Activated CD8-positive, alpha-beta memory T cell treated with anti-CD3 and anti-CD28 coated beads, Interleukin-2, amount 50 U/mL, for 4 hours (primary cell): ENCODE measurements at places on chromosomes 4 and X.

DNA sequence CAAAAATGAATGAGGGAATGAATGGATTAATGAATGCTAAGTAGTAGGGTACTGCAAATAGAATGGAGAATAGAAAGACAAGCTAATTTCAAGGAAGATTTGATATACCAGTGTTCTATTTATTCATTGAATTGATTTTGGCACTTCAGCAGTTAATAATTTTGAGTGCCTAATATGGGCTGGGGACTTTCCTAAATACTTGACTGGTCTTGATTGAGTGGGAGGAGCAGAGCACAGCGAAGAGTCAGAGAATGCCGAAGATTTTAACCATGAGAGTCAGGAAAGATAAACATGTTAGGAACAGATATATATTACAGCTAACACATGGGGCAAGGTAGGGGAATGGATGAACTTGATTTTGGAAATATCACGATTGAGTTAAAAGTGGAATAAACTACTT is 10.6 kb downstream of the IL15 start:
- no peak for DNase-seq

DNA sequence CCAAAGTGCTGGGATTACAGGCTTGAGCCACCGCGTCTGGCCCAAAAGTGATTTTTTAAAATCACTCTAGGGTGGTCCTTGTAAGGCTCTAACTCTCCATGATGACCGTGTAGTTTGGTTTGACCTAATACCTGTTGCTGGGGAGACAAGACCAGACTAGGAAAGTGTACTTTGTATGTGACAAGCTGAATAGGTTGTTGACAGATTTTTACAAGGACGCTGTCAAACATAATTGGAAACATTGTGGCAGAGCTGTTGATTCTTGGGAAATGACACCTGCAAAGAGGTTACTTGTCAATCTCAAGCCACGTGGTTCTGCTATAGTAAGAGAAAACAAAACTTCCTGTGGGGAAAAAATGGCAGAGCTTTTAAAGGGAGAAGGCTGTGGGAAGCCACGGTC is 802.4 kb upstream of the HS3ST1 start:
- no peak for DNase-seq

- DNase-seq, result no peak
Measured at GRCh38 chr4:173337463-173337862, 3.3 kb upstream of the HMGB2 start.

GRCh38 chrX:11628399-11628798 is 37.3 kb downstream of the ARHGAP6 start:
- no peak for DNase-seq

DNA sequence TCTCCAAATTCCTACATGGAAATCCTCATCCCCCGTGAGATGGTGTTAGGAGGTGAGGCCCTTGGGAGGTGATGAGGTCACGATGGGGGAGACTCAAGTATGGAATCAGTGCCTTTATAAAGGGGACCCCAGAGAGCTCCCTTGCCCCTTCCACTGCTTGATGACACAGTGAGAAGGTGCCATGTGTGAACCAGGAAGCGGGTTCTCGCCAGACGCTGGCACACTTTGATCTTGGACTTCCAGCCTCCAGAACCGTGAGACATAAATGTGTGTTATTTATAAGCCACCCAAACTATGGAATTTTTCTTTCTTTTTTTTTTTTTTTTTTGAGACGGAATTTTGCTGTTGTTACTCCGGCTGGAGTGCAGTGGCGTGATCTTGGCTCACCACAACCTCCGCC is 237.6 kb downstream of the DHRSX start:
- DNase-seq, result no peak

- no peak for DNase-seq
Measured at GRCh38 chrX:155068165-155068564, 2.8 kb downstream of the CMC4 start.

DNA sequence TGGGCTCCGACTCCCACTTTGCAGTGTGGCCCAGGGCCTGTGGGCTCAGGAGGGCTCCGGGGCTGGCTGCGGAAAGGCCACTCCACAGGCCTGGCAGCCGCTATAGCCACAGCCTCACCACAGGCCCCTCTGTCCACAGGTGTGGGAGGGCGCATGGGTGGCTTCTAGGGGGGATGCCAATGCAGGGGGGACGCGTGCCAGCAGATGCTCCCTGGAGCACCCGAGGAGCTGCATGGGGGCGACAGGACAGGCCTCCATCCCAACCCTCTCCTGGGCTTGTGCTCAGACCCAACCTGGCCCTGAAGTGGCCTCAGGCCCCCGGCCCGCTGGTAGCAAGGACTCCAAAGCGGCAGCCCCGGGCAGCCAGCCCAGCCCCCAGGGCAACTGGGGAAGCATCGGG is 8.0 kb downstream of the BGN start:
- DNase-seq, result no peak

GRCh38 chr4:60682901-60683300 is 517.2 kb upstream of the ADGRL3 start:
- DNase-seq, result no peak

DNA sequence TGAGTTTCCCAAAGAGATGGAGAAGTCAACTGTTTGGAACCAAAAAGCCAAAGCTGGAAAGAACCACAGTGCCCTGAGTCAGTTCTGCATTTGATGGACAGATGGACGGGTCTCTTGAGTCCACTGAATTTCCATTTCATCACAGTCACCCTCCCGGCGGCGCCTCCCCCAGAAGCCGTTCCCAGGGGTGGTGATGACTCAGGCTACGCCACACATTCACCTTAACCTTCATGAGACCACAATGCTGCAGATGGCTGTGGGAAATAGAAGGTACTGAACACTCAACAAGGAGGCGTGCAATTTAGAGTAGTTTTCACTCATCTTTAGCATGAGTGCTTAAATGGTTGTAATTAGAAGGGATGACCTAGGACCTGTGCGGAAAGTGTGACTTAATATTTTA is 61.3 kb downstream of the STOX2 start:
- DNase-seq, result no peak

- DNase-seq, result no peak
Measured at GRCh38 chrX:16797841-16798240, 11.6 kb downstream of the TXLNG start.

GRCh38 chr4:23369331-23369730 is 520.5 kb downstream of the PPARGC1A start:
- DNase-seq, result no peak

DNA sequence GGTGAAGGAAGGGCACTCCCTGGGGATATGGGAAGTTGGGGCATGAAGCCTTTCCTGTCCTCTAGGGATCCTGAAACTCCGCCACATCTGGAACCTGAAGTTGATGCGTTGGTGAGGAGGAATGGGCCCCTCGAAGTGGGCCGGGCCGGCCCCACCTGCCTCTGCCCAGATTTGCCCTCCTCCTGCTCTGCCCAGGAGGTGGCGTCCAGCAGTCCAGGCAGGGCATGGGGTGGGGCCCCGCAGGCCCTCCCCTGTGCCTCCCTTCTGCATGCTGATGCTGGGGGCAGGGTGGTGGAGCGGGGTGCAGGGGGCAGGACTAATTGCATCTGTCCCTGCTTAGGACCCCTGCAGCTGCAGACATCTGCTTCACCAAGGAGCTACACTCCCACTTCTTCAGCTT is 1.8 kb downstream of the TAFAZZIN start:
- no peak for DNase-seq

DNA sequence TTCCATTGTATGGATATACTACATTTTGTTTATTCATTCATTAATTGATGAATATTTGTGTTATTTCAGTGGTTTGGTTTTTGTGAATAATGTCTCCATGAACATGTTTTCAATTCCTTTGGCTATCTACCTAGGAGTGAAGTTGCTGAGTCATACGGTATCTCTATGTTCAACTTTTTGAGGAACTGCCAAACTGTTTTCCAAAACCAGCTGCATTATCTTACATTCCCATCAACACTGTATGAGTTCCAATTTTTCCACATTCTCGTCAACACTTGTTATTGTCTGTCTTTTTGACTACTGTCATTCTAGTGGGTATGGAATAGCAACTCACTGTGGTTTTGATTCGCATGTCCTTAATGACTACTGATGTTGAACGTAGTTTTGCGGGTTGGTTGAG is 388.6 kb upstream of the MAGEB2 start:
- no peak for DNase-seq

DNA sequence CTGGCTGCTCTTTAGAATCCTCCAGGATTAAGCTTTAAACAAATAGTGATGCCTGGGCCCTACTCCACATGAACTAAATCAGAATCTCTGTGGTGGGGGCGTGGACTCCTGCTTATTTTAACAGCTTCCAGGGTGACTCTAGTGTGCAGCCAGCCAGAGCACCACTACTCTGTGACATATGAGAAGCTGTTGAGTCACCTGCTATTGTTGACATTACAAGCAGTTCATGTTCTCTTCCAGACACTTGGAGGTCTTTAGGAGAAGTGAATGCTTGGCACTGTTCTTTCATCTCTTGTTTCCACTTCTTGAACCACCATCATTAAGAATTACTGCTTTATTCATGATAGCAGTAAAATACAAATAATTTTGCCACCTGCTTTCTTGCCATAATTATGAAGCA is 426 bp upstream of the C4orf51 start:
- DNase-seq, result no peak

- DNase-seq, result no peak
Measured at GRCh38 chr4:156295676-156296195, 342.1 kb upstream of the CTSO start.

DNA sequence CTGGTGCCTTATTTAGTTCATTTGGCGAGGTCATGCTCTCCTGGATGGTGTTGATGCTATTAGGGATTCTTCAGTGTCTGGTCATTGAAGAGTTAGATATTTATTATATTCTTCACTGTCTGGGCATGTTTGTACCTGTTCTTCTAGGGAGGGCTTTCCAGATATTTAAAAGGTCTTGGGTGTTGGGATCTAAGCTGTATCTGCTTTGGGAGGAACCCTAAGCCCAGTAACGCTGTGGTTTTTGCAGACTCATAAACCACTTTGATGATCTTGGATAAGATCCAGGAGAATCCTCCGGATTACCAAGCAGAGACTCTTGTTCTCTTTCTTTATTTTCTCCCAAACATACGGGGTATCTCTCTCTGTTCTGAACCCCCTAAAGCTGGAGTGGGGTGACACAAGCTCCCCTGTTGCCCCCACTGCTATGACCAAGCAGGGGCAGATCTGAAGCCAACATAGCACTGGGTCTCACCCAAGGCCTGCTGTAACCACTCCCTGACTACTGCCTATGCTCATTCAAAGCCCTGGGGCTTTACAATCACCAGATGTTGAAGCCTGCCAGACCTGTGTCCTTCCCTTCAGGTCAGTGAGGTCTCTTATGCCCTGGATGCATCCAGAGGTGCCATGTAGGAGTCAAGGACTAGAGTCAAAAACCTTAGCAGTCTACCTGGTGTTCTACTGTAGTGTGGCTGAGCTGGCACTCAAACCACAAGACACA is 187.6 kb downstream of the GUCY2F start:
- DNase-seq, result no peak

GRCh38 chrX:71082124-71082647 is 13.5 kb upstream of the FOXO4 start:
- no peak for DNase-seq

DNA sequence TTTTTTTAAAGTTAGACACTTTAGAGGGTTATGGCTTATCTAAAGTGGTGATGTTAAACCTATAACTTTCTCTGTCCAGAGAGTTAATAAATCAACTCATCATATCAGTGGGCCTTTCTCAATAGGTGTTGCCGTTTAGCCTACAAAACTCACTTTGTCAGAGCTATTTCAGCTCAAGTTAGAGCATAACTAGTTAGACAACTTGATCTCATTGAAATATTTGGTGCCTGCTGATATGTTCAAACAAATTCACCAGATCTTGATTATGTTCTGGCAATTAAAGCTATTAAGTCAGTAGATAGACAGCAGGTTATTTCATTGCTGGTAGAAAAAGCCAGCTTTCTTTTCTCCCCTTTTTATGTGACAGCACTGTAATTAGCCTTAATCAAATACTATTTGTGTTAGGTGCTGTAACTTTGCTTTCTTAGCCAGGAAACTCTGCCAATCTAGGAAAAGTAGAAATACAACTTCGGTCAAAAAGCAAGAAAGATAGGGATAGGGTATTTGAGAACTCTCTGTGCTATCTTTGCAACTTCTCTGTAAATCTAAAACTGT is 191.8 kb downstream of the MAML3 start:
- no peak for DNase-seq

DNA sequence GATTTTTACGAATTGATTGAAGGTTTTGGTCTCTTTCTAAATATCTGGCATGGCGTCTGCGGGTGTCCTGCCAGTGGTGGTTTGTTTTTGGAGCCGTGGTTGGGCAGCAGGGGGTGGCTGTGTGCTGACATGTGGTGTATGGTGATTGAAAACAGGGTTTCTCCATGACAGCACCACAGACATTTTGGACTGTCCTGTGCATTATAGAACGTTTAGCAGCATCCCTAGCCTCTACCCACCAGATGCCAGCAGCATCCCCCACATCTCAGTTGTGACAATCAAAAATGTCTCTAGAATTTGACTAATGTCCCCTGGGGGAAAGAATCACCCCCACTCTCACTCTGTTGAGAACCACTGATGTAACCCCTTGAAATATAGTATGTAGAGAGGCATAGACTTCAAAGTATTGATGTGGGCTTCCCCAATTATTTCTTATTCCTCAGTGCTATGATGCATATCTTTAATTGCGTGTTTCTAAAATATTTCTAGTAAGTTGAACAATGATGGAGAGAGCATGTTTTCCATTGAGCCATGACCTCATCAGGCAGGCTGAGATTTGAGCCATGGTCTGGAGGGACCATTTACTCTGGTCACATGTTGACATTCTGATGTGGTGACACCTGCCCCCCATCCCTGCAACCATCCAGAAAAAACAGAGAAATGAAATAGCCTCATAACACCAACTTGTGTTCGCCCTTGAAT is 77.4 kb upstream of the MID1 start:
- DNase-seq, result no peak

DNA sequence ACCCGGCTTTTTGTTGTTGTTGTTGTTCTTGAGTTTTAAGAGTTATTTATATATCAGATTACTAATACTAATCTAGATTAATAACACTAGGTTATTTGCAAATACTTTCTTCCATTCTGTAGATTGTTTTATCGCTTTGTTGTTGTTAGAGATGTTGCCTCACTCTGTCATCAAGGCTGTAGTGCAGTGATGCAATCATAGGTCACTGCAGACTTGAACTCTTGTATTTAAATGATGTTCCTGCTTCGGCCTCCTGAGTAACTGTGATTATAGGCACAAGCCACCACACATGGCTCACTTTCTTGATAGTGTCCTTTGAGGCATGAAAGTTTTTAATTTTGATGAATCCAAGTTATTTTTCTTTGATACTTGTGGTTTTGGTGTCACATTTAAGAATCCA is 129.0 kb downstream of the VSIG4 start:
- no peak for DNase-seq

GRCh38 chr4:93513851-93514250 is 314.7 kb upstream of the ATOH1 start:
- DNase-seq, result no peak

GRCh38 chr4:183405303-183405702 is 39.1 kb upstream of the CDKN2AIP start:
- no peak for DNase-seq

- DNase-seq, result no peak
Measured at GRCh38 chr4:4329496-4329895, 39.4 kb downstream of the ZBTB49 start.

GRCh38 chrX:31298916-31299315 is 227.1 kb upstream of the FTHL17 start:
- no peak for DNase-seq

- DNase-seq, result no peak
Measured at GRCh38 chr4:144666539-144667175, 20.7 kb downstream of the HHIP start.

GRCh38 chr4:123966990-123967769 is 570.6 kb downstream of the SPRY1 start:
- DNase-seq, result no peak

- DNase-seq, result no peak
Measured at GRCh38 chr4:107183155-107183774, 147.2 kb upstream of the DKK2 start.
